ENCODE measurements at places on chromosomes 13 and 19.

DNA sequence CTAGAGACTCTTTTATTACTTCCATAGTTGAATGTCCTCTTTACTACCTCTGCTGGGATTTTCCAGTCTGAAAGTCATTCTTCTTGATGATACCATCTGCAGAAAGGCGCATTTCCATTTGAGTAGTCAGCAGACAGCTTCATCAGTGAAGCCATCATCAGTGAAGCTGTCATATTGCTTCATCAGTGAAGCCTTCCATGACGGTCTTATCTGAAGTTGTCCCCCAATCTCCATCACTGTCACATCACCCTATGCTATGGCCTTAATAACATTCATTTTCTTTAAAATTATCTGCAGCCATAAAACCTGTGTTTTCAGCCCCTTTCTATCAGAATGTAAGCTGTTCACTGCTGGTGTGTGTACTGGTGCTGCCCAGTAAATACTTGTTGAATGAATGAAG lies 151.6 kb downstream of the B3GLCT start:
- no peak for DNase-seq

GRCh38 chr19:35116072-35116801 lies 614 bp downstream of the FXYD3 start:
- DNase-seq, result no peak

GRCh38 chr13:78185700-78186099 lies 267.1 kb upstream of the EDNRB start:
- DNase-seq, result no peak

DNA sequence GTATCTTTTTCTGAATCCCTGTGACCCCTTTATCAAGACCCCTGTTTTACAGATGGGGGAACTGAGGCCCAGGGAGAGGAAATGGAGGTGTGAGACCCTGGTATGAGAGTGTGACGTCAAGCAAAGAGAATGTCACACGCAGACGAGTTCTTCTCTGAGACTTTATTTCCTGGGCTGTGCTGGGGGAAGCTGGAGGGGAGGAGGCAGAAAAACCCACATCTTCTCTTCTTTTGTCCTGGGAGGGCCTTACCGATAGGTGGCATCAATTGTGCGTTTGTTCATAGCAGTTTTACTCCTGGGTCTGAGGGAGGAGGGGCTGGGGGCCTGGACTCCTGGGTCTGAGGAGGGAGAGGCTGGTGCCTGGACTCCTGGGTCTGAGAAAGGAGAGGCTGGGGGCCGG lies 4.9 kb upstream of the KLK15 start:
- no peak for DNase-seq

DNA sequence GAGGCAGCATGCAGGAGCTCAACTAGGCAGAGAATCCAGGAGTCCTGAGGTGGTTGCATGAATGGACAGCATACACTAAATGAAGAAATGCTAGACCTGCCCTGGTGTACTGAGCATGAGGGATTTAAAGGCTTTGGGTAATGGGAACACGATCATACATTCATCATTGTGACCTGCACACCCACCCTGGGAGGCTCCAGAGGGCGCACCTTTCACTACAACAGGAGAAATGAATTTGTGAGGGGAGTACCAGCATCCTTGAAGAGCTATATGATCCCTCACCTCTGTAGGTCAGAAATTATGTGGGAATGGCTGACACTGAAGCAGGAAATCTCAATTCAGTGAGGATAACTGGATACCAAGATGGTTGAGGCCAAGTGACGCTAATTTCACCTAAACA lies 8.9 kb downstream of the KLK2 start:
- no peak for DNase-seq

DNA sequence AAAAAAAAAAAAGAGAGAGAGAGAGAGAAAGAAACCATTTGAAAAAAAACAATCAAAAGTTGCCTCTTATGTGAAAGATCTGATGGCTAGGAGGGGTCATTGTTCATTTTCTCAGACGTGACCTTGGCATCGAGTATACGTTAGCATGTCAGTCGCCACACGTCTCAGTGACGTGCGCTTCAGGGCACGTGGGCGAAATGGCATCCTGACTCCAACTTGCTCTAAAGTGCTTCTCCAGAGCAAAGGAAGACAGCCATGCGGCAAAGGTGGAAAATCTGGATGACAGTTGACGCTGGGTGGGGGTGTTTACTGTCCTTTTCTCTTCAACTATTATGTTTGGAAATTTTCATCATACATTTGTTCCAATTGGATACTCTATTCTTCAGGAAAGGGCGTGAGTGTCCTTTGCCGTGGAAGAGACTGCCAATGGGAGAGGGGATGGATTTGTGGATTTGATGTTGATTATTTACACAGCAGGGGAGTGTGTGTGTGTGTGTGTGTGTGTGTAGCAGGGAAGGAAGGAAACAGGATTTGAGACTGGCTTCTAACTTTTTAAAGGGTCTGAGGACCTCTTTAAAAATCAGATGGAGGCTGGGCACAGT lies 25.0 kb downstream of the KLF2 start:
- peak; percentile 50 for DNase-seq

GRCh38 chr19:55157064-55157908 lies at the start of gene TNNI3:
Gene TNNI3 (minus strand): TSS chr19:55157732. CDS start chr19:55157589, 143 bp downstream.
- no peak for DNase-seq

DNA sequence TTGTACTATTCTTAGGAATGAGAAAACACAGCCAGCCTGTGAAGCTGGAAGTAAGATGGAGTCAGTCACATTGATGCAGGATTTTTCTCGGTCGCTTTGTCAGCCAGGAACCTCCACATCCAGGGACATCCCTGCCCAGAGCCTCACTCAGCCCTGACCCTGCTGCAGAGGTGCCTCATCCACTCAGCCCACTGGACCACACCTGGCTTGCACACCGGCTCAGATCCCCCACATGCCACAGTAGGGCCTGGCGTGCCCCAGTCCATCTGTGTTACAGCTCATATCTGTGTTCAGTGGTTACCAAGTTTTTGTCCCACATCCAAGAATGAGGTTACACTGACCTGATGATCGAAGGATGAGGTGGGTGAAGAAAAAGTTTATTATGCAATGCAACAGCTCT lies 1315.4 kb downstream of the SLITRK1 start:
- DNase-seq, result no peak

DNA sequence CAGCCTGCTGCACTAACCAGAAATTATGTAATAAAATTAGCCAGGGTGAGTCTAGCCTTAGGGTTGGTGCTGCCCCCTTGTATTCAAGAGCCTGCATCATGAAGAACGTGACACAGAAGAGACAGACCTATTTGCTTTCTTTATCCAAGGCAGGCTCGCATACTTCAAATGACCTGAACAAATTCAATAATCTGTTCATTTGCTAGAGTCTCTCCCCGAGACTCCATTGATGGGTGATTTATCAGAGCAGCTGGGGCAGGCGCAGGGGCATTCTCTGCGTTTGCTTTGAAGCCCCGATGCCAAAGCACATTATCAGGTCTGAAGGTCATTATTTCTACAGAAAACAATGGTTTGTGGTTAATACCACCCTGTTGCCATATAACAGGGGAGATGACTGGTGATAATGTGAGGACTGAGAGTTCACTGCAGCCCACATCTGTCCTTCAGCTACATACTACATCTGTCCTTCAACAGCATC lies 520.3 kb downstream of the DIAPH3 start:
- DNase-seq, result no peak

GRCh38 chr19:33831825-33832224 lies 35.2 kb downstream of the KCTD15 start:
- no peak for DNase-seq

GRCh38 chr13:33817513-33817900 lies 442 bp upstream of the RFC3 start:
- DNase-seq, result no peak

GRCh38 chr13:44212633-44213396 lies 160.8 kb upstream of the SERP2 start:
- no peak for DNase-seq

DNA sequence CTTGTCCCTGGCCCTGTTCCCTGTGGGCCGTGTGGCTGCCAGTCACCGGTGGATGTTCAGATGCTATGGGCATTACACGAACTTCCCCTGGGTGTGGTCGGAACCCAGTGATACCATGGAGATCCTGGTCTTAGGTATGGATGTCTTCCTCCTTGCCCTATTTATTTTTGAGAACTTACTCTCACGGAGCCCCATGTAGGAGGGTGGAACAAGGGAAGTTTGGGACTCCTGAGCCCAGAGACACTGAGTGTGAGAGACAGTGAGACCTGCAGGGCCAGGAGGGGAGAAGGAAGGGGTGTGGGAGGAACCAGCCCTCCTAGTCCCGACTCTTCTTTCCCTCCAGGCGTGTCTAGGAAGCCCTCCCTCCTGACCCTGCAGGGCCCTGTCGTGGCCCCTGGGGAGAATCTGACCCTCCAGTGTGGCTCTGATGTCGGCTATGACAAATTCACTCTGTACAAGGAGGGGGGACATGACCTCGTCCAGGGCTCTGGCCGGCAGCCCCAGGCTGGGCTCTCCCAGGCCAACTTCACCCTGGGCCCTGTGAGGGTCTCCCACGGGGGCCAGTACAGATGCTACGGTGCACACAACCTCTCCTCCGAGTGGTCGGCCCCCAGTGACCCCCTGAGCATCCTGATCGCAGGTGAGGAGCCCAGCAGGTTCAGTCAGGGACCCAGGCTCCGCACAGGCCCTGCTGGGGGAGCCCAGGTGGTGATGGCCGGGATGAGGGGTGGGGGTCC lies 14.9 kb upstream of the KIR3DL3 start:
- DNase-seq, result no peak

- peak; percentile 68 for DNase-seq
These were observed 6.1 kb downstream of the FOSB start for GRCh38 chr19:45473682-45474605.

DNA sequence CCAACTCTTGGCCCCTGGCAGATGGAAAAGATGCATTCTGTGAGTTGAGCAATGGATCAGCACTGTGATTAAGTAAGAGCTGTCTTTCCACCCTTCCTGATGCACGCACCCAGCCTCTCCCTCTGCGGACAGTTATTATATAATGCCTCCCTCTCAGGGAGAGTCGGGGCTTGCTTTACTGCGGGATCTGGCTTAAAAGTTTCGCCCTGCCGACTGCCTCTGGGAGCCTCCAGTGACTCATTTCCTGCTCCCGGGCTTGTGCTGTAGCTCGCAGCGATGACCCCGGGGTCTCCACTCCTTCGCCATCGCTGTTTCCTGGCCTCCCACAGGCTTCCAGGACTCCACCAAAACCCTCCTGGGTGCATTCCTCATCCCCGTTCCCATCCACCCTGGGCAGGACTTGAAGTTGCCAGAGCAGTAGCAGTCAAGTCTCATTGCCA lies 107.4 kb upstream of the SLC7A1 start:
- DNase-seq, result peak; percentile 46
